Left forelimb (tissue), 1 donor: ENCODE measurements at places on chromosomes 1 and 21.

DNA sequence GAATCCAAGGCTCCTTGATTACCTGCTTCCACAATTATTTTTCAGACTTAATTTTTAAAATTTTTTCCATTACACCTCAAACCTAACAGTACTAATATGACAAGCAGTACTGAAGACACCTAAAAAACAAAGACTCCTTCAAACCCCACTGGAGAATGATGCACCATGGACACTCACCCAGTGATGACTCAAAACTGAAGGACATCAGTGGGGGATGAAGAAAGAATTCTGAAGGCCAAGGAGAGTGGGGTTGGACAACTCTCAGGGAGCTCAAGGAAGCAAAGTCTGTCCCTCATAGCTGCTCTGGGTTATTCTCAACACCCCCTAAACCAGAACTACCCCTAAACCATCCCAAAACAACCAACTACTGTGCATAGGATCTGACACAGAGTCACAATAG lies 2.4 kb upstream of the ARHGAP29 start:
- DNase-seq: no peak

- no peak for DNase-seq
Observed at GRCh38 chr1:1295154-1295923, 12.4 kb downstream of the ACAP3 start.

GRCh38 chr1:100736324-100736723 lies 16.8 kb downstream of the VCAM1 start:
- DNase-seq: no peak

DNA sequence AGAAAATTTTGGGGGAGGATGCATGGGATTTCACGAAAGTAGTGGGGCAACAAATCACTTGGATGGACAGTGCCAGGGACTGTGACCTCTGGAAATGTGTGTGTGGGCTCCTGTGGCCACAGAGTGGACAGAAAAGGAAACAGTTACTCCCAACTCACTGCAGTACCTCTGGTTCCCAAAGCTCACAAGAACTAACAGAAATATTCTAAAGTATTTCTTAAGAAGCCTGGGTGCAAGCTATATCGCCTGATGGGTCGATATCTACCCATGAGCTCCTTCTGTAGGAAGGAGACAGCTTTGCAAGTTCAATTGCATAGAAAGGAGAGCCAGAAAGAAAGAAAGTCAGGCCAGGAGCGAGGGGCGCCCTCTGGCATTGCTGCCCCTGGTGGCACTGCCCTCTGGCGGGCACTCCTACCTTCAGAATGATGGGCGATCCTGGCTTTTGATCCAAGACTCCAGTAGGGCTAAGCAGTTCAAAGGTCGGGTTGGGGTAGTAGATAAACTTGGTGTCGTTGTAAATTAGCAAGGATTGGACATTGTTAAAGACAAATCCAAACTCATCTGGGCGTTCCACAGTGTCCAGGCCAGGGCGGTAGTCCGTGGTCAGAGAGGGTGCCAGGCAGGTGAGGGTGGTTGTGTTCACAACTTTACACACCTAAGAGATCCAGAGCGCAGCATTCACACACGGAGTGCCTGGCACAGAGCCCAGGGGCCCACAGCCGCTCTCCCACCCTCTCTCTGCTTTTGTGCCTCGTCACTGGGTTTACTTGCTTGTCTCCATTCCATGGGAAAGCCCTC lies 134.7 kb upstream of the CD34 start:
- no peak for DNase-seq

GRCh38 chr1:181062836-181063428 lies 25.6 kb upstream of the IER5 start:
- no peak for DNase-seq

- no peak for DNase-seq
Observed at GRCh38 chr1:8358897-8359616, 41.1 kb downstream of the SLC45A1 start.
